ENCODE measurements at places on chromosomes 16 and 17. TPM values are rescaled to one million over a fixed set of nuclear protein-coding genes. Genes with fewer than 3 reads are reported as not detected.

The HBA1 gene
- total RNA-seq, result not detected

The HOXB9 gene
- total RNA-seq, result 1.5 TPM

The EFCAB13 gene
- 7.8 TPM for total RNA-seq

The PYDC1 gene
- not detected for total RNA-seq

The ULK2 gene
- 11.7 TPM for total RNA-seq

The GLIS2 gene
- total RNA-seq, result 0.52 TPM

The GAS2L2 gene
- not detected for total RNA-seq

The COG8 gene
- 25.4 TPM for total RNA-seq

DNA sequence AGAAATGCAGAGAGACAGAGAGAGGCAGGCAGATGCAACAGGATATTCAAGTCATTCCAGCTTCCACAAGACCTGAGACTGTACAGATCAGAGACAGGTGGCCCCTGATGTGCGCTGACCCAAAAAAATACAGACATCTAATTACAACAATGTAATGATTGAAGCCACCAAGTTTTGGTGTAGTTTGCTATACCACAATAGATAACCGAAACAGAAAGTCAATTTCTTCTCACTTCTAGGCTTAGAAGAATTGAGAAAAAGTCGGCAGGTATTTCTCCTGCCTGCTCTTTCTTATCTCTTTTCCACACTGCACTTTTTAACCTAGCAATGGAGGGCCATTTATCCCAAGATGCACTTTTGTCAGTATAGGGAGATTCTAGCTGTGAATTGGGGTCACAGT lies 949.2 kb downstream of the CDH11 start:
- no peak for DNase-seq

DNA sequence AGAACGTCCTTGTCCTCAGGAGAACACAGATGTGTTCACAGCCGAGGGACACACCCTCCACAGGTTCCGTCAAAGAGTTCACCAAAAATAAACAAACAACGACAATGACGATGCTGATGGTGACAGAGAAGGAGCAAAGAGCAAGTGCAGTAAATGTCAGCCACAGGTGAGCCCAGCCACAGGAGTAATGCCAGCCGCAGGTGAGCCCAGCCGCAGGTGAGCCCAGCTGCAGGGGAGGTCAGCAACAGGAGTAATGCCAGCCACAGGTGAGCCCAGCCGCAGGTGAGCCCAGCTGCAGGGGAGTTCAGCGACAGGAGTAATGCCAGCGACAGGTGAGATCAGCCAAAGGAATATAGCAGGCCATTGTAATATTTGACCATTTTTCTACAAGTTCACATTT lies 315.2 kb downstream of the FOXL1 start:
- no peak for DNase-seq

DNA sequence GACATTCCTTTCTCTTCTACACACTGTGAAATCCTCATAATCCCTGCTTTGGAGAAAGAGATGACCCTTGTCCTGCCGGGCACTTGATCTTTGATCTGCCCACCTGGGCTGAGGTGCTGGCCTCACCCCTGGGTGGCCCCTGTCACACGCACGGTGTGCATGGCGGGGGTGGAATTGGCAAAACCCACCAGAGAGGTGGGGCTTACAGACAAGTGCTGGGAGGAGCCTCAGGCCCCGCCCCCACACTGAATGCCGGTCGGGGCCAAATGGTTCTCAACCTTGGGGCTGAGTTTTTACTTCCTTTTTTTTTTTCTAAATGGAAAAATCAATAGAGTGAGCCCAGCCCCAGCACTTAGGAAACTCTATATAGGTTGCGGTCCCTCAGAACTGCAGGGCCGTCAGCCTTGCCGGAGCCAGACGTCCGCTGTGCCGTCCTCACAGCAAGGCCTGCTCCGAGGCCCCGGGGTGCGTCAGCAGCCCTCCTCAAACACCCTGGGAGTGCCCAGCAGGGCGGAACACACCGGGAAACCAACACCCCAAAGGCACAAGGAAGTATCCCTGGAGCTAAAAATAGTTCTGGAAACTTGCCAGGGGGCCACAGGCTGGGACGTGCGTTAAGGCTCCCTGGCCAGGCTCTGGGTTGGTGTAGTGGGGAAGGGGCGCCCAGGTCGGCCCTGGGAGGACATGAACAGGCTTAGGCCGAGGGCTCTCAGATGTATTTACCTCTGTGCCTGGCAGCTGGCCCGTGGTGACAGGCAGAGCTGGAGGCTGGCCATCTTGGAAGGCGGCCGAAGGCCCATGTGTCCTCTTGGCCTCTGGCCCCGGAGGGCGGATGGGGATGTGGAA lies 11.0 kb downstream of the GPRC5C start:
- DNase-seq, result no peak

GRCh38 chr17:50289991-50290702 lies 15.9 kb downstream of the TMEM92 start:
- peak; percentile 61 for DNase-seq

DNA sequence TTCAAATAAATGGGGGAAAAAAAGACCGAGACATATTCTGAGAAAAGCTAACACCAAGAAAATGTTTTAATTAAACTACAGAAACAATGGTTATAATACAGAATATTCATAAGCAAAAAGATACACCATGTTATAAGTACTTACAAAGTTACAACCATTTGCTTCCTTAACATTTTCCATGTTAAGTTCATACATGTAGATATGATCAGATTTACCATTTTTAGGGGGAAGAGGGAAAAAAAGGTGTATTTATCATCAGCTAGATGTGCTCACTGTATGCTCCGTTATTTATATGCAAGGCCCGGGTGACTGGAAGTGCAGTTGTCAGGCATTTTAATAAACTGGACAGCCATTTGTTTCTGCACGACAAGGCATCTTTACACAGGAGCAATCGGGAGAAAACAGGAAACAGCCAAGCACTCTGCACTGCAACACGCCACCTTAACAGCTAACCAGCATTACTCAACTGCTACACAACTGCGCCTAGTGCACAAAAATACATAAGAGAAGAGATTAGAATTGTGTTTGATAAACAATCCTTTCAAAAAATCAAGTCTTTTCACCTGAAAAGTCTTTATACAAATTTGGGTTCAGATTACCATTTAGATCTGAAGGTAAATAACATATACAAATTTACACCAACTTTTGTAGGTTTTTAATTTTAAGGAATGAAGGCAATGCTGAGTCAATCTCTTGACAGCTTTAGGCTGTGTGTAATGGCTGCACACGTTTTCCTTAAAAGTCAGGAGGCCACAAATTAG lies 2.9 kb downstream of the SRSF2 start:
- peak; percentile 45 for DNase-seq

GRCh38 chr16:65845466-65846209 lies 520.9 kb upstream of the CDH5 start:
- DNase-seq, result no peak

DNA sequence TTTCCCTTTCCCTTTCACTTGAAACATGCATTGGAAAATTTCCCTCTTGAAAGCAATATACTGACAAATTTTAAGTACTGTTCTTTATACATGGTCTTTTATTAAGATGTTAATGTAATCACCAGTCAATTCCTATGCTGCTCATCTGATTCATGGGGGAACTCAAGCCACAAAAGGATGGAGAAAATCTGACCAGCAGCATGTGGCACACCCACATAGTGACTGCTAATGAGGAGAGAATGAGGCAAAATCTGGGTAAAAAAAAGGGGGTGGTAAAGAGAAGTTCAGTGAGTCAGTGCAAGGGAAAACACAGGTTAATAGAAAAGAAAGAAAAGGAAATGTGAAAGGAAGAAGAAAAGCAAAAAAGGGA lies 11.3 kb downstream of the RFFL start:
- DNase-seq, result no peak

Measured in activated CD4-positive, alpha-beta memory T cell treated with anti-CD3 and anti-CD28 coated beads for 36 hours (primary cell).